ENCODE measurements at places on chromosomes 2 and 18.

DNA sequence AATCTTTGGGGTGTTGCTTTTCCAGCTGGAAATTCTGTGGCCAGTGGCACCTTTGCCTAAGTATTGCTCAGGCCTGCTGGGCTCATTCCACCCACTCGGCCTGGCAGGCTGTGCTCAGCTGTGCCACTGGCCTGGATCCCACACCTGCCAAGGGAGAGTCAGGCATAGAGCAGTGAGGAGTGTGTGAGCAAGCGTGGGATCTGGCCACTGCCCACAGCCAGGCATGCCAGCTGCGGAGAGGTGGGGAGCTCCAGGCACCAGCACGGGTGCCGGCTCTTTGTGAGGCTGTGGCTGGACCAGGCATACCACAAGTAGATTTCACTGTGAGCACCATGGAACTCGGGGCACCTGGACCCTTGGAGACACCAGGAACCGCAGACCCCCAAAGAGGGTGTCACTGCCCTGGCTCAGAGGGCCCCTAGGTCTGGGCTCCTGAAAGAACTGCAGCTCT lies 118.1 kb upstream of the MAP2 start:
- DNase-seq, result no peak

GRCh38 chr18:55893948-55894347 lies 306.0 kb upstream of the TCF4 start:
- no peak for DNase-seq

GRCh38 chr2:55425431-55425831 lies 5.8 kb upstream of the CCDC88A start:
- DNase-seq, result no peak

DNA sequence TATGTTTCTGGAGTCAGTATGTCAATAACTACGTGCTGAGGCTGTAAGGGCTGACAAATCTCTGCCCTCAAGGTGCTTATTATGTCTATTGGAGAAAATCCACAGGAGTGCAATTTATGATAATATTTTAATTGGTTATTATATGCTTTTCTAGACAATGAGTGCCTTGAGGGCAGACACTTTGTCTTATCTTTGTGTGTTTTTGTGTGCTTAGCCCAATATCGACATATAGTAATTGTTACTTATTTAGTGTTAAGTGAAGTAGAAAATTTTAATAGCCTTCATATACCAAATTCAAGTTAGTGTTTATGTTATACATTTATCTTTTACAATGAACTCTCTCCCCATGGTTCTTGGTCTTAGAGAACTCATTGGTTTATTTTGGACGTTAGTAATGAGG lies 118.9 kb downstream of the WDR7 start:
- DNase-seq, result no peak

Data from femur (tissue), 1 donor.